ENCODE measurements at places on chromosomes 16 and 17. TPM values are rescaled to one million over a fixed set of nuclear protein-coding genes. Genes with fewer than 3 reads are reported as not detected.

DNA sequence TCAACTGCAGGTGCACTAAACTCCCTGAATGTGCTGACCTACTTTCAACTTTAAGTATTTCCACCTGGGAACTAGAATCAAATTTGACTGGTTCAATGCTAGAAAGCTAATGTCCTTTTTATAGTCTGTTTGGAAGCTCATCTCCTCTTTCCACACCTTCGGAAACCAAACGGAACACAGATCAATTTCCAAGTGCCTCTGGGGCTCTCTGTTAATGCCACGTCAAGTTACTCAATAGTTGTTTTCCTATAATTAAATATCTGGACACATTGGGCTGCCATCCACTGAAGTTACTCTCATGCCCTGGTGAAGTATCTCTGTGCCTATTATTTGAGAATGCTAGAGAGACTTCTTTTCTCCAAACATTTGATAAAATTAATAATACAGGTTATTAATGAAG lies 29.7 kb downstream of the ABAT start:
- no peak for DNase-seq

DNA sequence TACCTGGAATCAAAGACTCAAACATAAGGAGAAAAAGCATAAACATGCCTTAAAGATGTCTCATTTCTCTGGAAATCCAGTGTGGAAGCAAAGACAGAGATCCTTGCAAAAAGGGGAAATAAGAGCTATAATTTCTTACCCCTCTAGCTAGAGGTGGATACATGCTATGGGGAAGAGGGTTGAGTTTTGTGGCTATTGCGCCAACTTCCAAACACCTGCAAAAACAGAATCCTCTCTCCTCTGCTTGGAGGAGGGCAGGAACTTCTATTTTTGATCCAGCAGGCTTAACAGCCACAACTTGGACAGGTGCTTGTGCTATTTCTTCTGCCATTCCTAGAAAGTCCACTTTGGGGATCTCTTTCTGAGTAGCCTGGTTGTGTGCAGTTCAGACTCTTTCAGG lies 21.5 kb upstream of the NUDT7 start:
- DNase-seq: no peak

DNA sequence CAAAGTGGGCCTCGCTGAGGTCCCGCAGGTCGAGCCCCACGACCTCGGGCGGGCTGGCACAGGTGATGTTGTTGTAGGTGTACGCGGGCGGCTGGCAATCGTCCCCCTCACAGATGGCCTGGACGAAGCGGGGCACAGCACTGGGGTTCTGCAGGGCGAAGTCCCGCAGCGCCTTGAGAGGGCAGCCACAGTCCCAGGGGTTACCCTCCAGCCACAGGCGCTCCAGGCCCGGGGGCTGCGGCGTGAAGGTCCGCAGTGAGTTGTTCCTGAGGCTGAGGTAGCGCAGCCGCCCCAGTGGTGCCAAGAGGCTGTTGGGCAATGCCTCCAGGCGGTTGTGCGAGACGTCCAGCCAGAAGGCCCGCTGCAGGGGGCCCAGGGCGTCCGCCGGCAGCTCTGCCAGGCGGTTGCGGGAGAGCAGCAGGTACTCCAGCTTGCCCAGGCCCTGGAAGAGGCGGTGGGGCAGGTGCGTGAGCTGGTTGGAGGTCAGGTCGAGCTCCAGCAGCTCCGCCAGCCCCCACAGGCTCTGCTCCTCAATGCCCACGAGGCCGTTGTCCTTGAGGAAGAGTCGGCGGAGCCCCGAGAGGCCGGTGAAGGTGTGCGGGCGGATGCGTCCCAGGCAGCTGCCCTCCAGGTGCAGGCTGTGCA lies 2.8 kb downstream of the IGFALS start:
- DNase-seq: no peak

DNA sequence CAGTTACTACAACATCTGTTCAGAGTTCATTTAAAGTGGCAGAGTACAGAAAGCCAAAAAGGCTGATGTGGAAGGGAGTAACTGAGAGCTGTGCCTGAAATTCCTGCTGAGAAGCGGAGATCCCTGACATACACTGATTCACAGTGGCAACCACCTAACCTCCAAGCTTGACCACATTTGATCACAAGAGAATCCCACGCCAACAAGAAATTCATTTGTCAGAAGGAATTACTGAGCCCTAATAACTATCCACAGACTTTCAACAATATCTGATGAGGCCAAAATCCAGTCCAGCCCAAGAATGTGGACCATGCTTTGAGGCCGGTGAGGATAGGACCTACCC lies 168.5 kb upstream of the RPH3AL start:
- DNase-seq: no peak

GRCh38 chr16:89135166-89135565 lies 36.4 kb upstream of the CDH15 start:
- no peak for DNase-seq

- DNase-seq: no peak
These were observed 263.8 kb downstream of the CDH11 start for GRCh38 chr16:64858076-64858475.

Gene MYL4
- 1.1 TPM for total RNA-seq

Gene AIPL1
- not detected for total RNA-seq

Gene ACSM5
- total RNA-seq: not detected

All from glomerular endothelial cell (primary cell).